Activated CD4-positive, alpha-beta T cell treated with anti-CD3 and anti-CD28 coated beads for 1 hour (primary cell): ENCODE measurements at places on chromosomes 3 and 15.

GRCh38 chr3:124969190-124969589 lies 34.6 kb upstream of the MUC13 start:
- DNase-seq: no peak

DNA sequence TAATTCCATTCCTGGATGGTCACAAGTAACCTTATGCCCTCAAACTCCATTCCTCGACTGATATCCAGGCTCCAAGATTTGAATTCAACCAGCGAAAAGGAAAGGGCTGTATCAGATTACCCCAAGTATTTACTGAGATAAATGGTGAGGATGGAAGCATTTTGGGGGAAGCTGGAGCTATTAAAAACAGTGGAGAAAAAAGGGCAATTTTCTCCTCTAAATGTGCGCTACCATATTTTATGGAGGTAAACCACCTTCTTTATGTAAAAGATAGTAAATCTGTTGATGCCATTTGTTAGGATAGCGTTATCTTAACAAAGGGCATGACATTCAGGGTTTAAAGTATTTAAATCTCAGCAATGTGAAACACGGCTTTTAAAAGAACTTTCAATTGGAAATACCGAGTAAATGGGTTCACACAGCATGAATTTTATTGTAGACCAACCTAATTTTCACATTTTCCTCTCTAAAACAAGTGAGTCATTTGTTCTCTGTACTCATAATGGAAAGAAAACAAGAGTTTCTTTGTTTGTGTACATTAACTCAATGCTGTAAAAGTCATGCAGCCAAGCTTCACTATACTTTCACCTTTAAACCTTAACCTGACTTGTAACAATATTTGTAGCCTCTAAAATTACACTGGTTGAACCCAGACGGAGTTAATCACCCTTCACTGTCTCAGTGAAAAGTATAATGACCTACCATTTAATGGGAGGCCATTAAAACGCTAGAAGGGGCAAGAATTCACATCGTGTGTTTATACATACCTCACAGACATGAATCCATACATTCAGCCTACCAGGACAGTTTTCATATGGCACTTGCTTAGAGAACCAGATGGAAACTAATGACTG lies 773.4 kb downstream of the ROBO1 start:
- no peak for DNase-seq

DNA sequence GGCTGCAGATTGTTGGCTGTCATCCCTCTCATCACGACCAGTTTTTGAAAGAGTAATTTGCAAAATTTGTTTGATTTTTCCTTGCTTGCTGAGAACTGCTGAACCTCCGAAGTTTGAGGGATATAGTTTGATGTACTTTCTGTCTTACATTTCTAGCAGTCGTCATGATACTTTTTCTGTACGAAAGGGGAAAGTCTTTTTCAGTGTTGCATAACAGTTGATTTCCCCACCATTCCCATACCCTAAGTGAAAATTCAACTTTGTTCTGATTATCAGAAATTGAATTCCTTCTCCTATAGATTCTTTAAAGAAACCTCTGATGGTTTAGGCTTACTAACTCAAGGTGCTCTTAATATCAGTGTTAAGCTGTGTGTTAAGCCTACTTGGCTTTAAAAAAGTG lies 1.6 kb downstream of the PDE8A start:
- no peak for DNase-seq

DNA sequence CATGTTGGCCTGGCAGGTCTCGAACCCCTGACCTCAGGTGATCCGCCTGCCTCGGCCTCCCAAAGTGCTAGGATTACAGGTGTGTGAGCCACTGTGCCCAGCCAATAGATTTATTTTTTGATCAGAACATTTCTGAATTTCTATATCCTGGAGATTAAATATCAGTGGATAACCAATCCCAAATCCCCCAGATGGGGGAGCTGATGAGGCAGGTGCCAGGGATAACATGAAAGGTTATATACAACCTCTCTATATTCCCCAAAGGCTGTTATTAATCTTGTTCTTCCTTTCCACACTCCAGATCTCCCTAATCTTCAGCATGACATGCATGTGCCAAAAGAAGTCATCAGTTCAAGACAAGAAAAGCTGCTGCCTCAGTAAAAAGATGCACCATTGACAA lies 112.3 kb downstream of the WDR76 start:
- no peak for DNase-seq

DNA sequence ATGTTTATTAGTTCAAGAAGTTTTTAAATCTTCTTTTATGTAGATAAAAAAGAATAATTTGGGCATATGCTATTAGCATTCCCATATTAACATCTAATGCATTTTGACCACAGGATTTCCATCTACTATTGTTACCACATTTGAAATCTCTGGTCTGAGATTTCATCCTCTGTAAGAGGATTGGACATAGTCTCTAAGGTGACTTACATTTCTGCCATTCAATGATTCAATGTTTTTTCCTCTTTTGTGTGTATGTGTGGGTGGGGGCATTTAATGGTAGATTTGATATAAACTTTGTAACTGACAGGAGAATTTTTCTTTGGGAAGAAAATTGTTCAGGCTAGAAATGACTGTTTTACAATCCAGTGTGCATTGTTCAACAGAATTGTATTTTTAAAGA lies 307.3 kb upstream of the RBMS3 start:
- DNase-seq: no peak

GRCh38 chr3:180417241-180417640 lies 184.7 kb upstream of the TTC14 start:
- no peak for DNase-seq

GRCh38 chr15:93247466-93248121 lies 158.6 kb upstream of the RGMA start:
- no peak for DNase-seq

GRCh38 chr15:100096248-100096600 lies 245.6 kb downstream of the ADAMTS17 start:
- DNase-seq: no peak

DNA sequence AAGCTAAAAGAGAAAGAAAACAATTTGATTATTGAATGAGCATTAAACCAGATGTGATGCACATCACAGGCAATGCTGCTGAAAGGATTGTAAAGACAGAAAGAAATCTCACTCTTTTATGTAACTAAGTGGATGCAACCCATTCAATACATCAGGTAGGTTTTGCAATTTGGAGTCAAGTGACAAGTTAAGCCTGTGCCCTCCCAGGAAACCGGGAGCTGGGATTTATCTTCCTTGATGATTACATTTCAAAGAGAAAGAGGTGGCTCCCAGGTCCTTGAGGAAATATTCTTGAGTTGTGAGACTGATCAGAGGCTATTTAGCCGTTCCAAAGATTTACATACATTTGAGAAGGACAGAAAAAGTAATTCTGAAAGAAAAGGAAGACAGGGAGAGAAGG lies 219.0 kb upstream of the PROK2 start:
- no peak for DNase-seq

DNA sequence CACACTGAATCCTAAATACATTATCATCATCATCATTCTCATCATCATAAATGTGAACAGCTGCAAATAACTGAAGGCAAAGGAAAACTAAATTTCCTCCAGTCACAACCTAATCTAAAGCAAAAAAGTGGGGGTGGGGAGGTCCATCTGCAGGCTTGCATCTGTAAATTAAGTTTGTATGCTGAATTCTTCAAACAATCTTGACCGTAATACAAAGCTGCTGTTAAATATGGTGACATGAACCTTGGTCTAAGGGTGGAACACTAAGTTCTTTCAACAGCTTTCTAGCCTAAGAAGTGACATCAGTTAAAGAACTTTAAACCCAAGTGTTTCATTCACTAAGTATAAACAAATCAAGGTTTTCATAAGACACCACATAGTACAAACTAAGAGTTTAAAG lies 4.3 kb downstream of the LRRFIP2 start:
- DNase-seq: no peak
